ENCODE measurements at places on chromosomes 12 and 14. TPM values are rescaled to one million over a fixed set of nuclear protein-coding genes. Genes with fewer than 3 reads are reported as not detected.

The GALNT9 gene
- total RNA-seq, result not detected

The DBX2 gene
- total RNA-seq, result not detected

The NOPCHAP1 gene
- total RNA-seq, result 16.5 TPM

The NPFF gene
- total RNA-seq, result not detected

The RHEBL1 gene
- total RNA-seq, result 9.5 TPM

DNA sequence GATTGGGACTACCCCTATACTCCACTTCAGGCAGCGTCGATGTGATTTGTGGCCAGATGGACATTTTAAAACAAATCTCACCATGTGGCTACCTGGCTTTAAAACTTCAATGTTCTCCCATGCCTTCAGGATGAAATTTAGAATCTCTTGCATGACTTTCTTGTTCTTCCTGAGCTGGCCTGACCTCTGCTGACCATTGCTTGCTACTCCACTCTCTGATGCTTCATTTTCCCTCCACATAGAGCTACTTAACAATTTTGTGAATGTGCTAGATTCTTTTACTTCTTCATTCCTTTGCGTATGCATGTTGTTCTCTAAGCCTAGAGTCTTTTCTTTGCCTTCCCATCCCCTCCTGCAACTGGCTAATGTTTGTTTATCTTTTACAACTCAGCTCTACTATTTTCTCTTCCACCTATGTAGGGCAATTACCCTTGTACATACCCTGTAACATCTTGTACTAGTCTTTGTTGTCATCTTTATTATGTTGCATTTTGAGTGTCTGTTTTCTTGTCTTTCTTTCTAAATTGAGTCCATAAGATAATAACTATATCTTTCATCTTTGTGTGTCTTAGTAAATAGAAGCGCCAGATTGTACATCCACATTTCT, 41.2 kb downstream of the YLPM1 start:
- peak; percentile 51 for DNase-seq

DNA sequence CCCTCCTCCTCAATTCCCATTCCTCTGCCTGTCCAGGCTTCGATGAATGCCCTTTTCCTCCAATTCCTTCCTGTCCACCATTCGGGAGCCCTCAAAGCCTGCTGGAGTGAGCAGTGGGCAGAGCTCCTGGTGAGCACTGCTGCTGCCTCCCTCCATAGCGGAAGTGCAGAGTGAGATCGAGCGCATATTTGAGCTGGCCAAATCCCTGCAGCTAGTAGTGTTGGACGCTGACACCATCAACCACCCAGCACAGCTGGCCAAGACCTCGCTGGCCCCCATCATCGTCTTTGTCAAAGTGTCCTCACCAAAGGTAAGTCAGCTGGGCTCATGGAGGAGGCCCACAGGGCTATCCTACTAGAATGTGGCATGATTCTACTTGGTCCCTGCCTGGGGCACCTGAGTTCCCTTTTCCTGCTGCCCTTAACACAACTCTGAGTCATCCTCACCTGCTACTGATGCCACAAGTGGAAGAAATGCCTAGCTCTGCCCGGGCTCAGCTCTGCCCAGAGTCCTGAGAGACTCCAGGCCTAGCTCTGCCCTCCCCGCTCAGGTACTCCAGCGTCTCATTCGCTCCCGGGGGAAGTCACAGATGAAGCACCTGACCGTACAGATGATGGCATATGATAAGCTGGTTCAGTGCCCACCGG, 8.0 kb downstream of the CACNB3 start:
- no peak for DNase-seq

DNA sequence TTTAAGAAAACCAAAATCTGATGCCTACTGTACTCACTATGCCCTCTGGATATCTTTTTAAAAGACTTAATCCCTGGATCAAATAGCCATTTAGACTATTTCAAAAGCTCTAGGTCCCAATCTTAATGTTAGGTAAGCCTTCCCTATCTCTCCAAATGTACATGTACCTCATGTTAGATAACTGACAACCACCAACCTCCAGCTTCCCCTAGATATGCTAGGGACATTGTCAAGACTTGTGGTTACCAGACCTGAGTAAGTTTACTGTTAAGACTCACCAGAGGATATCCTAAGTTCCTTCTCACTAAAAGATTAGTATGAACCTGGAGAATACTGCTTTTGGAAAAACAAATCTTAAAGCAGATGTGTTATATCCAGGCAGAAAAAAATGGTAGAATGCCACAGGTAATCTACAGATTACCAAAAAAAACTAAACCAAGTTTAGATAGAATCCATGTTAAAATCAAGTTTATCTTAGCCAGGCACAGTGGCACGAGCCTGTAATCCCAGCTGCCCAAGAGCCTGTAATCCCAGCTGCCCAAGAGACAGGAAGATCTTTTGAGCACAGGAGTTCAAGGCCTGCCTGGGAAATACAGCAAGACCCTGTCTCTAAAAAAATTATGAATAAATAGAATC, 9.7 kb downstream of the NAP1L1 start:
- DNase-seq, result no peak

- DNase-seq, result no peak
These were observed 36.3 kb downstream of the DTX1 start for GRCh38 chr12:113092607-113093408.

- DNase-seq, result peak; percentile 66
These were observed 105.2 kb downstream of the MED13L start for GRCh38 chr12:116172224-116172849.

DNA sequence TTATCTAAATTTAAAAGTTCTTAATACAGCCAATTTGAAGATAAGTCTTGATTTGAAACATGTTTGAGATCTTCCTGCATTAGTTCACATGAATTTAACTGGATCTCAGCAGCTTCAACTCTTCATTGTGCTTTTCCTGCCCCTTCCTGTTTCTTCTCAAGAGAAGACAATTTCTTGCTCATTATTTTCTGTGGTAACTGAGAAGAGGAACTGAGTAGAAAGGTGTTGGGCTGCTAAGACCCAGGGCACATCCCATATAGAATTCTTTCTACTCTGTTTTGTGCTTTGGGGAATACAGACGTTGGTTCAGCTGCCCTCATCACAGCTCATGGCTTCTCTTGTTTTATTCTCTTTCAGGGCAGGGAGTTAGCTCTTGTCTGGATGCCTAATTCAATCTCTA, 110.2 kb downstream of the SNAPC1 start:
- no peak for DNase-seq

- DNase-seq, result no peak
These were observed 7.2 kb upstream of the SSPN start for GRCh38 chr12:26188127-26188526.

GRCh38 chr12:124637581-124637981, 70.2 kb upstream of the NCOR2 start:
- DNase-seq, result no peak

DNA sequence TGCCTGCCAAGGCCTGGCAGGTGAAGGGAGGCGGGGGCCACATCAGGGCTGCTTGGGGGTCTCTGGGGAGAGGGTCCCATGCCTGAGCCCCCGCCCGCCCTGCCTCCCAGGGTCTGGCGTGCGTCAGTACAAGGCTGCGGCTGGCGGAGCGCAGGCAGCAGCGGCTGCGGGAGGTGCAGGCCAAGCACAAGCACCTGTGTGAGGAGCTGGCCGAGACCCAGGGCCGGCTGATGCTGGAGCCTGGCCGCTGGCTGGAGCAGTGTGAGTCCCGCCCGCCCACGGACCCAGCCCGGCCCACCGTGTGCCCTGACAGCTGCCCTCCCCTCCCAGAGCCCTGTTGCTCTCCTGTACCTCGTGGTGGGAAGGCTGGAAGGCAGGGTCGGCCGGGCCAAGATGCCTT, 40.7 kb downstream of the KIF26A start:
- DNase-seq, result no peak
